ENCODE measurements at places on chromosomes 3 and 15. TPM values are rescaled to one million over a fixed set of nuclear protein-coding genes. Genes with fewer than 3 reads are reported as not detected.

The PSTPIP1 gene
- 1.5 TPM for total RNA-seq

The ATP2B2 gene
- total RNA-seq = 0.23 TPM

The KLHDC8B gene
- total RNA-seq = 45.2 TPM

The NKTR gene
- 95.2 TPM for total RNA-seq

The SAMMSON gene
- not detected for total RNA-seq

The MINAR1 gene
- total RNA-seq = 1.9 TPM

The PLOD2 gene
- total RNA-seq = 12.7 TPM
